ENCODE measurements at places on chromosomes 11 and 22.

DNA sequence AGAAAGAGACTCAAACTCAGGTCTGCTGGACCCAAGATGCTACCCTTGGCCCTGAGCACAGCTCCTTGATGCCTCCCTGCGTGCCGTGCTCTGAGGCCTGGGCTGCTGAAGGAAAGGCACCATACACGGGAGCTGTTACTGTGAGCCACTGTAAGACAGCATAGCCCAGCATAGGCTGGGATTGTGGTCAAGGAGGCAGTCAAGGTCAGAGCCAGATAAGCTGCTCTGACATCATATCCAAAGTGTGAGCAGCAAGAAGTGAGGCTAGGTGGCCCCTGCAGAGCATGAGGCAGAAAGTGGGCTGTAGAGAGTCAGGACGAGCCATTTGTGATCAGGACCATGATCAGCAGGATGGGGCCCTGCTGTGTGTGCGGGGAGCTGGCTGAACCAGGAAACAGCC is 7.7 kb downstream of the SLC22A8 start:
- no peak for DNase-seq

GRCh38 chr22:24187731-24188644 is 6.7 kb downstream of the SUSD2 start:
- peak; percentile 72 for DNase-seq

DNA sequence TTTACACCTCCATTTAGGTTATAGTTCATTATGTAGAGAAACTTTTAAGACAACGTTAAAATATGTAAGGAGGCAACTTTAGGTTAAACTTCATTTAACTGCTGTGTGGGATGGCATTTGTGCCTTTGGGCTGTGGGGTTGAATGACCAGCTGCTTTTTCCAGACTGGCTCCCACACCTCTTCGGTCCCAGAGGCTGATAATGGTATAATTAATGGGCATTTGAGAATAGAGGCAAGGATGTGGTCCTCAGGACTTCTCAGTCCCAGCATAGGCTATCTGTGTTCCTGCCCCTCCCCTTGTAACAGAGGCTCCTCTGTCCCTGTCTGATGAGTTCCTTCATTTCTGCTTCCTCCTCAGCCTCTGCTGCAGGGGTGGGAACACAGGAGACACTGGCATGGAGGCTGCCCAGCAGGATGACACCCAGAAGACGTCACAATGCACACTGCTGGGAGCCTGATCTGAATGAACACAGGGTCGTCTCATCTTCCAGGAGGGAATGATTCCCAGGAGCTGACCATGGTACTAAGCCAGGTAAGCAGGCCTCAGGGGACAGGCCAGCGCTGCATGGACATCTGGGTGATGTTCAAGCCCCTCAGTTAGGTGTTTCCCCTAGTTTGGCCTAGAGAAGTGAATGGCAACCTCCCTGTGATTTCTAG is 17.1 kb upstream of the GNAZ start:
- no peak for DNase-seq

DNA sequence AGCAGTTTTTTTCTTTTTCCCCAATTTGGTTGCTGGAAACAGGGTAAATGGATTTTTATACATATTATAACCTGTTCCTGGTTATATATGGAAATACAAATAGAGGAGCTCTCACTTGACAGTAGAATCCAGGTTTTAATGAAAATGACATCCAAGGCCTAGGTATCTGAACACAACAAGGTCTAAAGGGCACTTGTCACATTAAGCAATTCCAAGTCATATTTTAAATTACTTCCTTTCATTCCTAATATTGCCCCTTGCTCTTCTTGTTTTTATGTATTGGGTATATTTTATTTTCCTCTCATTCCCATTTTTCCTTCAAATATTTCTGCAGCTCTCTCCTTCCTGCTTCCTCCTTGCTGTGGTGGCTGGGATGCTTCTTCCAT is 27.1 kb downstream of the CTNND1 start:
- no peak for DNase-seq

DNA sequence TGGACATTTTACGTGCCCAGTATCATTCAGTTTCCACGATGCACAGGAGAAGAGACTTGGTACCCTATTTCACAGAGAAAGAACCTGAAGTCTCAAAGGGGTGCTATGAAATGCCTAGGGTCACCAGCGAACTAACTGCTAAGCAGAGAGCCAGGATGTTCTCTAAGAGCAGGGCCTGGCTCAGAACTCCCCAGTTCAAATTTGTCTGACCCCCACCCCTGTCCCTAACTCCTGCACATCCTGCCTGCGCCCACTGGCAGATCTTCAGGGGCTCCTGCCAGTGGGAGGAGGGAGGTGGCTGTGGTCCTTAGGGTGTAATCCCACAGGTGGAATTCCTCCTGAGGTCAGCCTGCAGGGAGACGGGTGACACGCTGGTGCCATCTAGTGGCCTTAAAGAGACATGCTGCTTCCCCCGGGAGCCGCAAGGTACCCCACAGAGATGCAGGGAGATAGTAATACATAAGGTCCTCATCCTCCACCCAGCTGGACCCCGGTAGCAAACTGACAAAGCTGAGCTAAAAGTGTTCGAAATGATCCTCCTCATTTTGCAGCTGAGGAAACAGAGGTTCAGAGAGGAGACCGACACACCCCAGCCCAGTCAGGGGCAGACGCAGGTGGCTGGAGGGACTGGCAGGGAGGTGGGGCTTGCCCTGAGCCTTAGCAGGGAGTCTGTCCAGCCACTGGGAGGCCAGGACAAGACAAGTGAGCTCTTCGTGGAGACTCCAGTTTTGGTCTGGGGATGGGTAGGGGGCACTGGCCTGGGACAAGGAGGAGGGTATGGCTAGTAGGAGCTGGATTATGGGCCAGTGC is 34.1 kb downstream of the MB start:
- DNase-seq, result peak; percentile 73

- no peak for DNase-seq
Measured at GRCh38 chr11:112651386-112651785, 309.8 kb upstream of the NCAM1 start.

- DNase-seq, result no peak
Measured at GRCh38 chr11:1482581-1483444, 3.8 kb downstream of the MOB2 start.

GRCh38 chr11:34250732-34251588 is 106.8 kb downstream of the ABTB2 start:
- no peak for DNase-seq

DNA sequence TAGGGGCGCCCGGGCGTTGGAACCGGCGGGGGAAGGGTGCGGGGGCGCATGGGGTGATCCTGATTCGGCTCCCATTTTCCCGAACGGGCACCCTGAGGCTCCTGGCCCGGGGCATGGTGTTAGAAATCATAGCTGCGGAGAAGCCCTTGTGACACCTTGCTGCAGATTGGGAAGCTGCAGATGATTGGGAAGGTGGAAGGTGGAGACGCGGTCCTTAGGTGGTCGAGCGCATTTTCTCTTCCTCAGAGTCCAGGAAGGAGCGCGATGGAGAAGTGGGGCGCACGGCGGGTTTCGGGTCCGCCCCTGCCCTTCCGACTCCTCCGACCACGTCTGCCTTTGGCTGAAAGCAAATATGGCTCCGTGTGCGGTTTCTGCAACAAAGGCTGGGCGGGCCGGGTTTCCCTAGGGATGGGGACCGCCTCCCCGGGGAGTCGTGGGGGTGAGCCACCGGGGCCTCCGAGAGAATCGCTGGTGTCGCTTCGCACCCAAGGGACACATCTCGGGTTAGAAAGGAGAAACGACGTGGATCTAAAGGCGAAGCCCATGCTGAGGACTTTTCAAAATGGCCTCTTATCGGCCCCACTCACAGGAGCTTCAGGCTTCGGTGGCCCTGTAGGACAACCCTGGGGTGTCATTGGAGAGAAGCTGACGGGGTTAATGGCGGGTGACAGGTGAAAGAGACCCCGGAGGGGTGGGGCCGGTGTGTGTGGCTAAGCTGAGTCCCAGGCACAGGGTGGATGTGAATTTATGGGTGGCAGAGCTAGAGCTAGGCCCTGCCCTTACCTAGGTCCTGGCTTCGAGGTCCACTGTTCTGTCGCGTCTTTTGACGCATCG is 707 bp upstream of the FTH1 start:
- peak; percentile 90 for DNase-seq

GRCh38 chr22:17726928-17727897 is 47.1 kb downstream of the BID start:
- no peak for DNase-seq

DNA sequence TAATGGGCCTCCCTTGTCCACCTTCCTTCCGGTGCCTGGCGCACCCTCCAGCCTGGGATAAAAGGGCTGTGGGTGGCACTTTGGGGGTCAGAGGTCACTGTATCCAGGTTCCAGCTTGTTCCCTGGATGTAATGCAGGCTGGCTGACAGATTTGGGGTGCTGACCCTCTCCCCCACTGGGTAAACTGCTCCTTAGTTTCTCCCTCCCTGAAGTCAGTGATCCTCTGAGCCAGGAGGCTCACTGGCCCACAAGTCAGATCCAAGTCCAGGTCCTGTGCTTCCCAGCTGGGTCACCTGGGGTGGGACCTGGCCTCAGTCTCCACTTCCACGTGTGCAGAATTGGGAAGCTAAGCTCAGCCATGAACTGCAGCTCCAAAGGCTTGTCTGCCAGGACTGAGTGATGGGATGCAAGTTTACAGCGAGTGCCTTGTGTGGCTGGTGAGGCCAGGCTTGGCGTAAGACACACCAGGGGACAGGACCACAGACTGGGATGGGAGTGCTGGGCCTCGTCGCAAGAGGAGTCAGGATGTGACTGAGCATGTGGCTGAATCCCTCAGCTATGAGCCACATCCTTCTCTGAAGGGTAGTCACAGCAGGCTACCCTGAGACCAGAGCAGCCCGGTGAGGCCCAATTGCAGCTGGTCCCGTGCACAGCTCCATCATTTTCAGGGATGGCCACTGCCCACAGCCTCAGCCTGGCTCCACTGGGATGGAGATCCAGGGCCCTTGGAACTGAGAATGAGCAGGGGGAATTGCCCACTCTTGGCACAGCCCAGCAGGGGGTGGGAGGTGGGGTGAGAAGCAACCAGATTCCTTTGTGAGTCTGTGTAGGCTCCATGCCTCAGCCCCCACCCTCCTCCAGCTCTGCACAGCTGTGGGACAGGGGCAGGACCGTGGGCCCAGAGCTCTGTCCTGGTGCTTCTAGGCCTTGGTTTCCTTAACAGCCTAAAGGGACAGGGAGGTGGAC is 7.2 kb downstream of the SHISA8 start:
- DNase-seq, result no peak

DNA sequence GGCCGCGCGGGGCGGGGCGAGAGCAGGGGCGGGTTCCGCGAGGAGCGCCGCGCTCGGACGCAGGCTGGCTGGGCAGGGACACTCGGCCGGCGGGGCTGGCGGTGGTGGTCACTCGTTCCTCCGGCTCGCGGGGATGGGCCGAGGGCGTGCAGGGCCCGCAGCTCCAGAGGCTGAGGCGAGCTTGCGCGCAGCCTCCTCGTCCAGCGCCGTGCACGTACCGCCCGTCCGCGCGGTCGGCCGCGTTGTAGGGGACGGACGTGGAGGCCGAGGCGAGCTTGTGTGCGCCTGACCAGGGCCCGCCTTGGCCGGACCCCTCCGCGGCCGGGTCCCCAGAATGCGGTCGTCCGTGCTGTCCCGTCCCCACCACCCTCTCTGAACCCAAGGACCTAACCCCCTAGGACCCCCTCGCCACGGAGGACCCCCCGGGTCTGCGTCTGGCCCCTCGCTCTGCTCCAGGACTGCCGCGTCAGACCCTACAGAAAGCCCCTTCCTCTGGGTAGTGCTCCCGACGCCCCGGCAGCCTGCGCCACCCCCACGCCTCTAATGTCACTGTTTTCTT is 569 bp upstream of the YPEL1 start:
- DNase-seq, result no peak

GRCh38 chr22:32480238-32480637 is 5.6 kb downstream of the FBXO7 start:
- no peak for DNase-seq

DNA sequence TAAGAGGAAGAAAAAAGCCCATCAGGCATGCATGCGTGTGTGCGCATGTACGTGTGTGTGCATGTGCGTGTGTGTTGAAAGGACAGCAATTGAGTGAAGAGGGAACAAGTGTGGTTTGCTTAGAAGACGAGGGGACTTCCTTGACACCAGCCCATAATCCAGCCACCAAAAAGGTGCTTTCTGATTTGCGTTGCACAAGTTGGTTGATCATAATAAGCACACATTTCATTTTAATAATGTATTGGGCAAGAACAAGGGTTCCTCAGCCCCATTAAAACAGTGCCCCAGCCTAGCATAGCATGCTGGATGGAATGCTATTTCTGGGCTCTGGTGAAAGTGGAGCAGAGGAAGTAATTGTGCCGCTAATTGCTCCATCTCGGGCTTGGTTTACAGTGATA is 493.2 kb downstream of the MIAT start:
- no peak for DNase-seq

GRCh38 chr11:23280088-23280487 is 419.8 kb upstream of the CCDC179 start:
- DNase-seq, result no peak

DNA sequence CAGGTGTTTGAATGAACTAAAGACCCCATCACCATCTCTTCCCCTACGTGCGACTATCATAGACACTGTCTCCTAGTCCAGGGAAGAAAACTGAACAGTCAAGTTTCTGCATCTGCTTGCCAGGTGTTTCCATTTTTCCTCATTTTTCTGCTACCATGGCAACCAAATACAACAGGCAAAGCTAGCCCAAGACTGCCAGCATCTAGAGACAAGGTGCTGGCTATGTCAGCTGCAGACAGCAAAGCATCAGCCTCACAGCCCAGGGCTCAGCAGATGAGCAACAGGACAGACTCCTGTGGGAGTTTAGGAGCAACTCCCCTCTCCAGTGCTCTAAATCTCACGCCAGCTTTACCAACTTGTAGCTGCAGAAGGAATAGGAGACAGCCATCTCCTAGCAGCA is 124.3 kb downstream of the C11orf58 start:
- no peak for DNase-seq

DNA sequence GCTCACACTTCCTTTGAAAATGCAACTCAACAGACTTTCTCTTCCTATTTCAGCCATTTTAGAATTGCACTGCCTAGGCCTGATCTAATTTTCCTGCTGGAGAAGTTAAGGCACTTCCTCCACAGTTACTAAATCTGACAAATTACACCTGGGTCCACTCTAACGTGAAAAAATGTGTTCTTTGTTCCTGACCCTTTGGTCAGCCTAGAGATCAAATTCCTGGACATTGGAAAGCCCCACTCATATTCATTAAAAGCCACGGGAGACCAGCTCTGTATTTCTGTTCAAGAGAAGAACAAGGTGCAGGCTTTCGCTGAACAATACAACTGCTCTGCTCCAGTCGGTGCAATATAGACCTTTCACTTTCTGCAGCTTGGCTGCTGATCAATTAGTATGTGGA is 96.6 kb downstream of the MPPED2 start:
- peak; percentile 60 for DNase-seq

DNA sequence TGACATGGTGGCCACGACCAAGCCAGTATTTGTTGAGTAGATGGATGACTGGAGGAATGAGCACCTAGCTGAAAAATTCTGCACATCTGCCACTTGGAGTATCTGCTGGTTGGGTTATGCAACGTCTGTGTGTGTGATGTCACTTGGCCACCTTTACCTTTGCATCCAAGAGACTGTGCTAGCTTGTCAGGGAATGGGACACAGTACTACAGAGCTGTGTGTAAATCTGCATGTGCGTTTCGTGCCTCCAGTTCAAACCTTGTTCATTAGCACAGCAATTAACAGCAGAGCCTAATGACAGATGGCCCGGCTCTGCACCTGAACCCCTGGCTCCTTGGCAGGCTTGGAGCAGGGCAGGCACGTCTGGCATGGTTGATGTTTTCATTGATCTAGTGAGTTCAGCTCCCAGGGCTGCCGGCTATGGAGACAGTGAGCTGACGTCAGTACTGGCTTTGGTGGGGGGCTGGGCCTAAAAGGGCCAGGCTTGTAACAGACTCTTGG is 188.4 kb upstream of the NAV2 start:
- DNase-seq, result peak; percentile 16

Measured in kidney (tissue), 22 donors.